ENCODE measurements at places on chromosomes 16 and 17.
A peak's percentile ranks its signal among the peaks of the same experiment; 100 is the strongest.

- peak; percentile 86 for DNase-seq
Observed at GRCh38 chr17:82449131-82449882, 1.2 kb downstream of the CYBC1 start.

GRCh38 chr17:17313350-17313991 is 10.3 kb downstream of the NT5M start:
- peak; percentile 84 for DNase-seq

DNA sequence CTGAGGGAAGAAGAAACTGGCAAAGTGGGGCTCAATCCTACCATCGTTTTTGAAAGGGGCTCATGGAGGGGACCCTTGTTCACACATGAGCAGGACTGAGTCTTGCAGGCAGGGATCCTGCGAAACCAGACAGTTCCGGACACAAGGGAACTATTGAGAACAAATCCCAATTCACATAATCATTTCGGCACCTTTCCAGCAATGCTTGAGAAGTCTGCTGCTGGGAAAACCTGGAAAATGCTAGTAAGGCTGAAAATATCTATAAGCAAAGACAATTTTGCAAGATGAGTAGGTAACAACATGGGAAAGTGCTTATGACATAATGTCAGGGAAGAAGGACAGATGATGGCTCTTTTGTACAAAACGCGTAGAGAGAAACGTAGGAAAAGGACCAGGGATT is 52.1 kb upstream of the BPTF start:
- no peak for DNase-seq

- DNase-seq: no peak
Observed at GRCh38 chr17:74759941-74760340, 11.5 kb downstream of the NHERF1 start.

GRCh38 chr17:28097901-28098300 is 55.4 kb downstream of the NLK start:
- no peak for DNase-seq
